ENCODE measurements at places on chromosomes 16 and 17.

GRCh38 chr17:49209061-49209571, 1.3 kb downstream of the GNGT2 start:
- no peak for DNase-seq

DNA sequence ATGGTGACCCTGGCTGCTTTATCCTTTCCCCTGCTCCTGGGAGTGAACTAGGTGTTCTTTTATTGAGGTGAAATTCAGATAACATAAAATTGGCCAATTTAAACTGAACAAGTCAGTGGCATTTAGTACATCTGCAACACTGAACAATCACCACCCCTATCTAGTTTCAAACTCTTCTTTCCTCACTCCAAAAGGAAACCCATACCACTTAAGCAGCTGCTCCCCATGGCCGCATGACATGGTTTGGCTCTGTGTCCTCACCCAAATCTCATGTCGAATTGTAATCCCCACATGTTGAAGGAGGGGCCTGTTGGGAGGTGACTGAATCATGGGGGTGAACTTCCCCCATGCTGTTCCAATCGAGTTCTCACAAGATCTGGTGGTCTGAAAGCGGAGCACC, 154.1 kb downstream of the STX8 start:
- no peak for DNase-seq

GRCh38 chr17:55480631-55481315, 30.5 kb downstream of the SMIM36 start:
- no peak for DNase-seq

DNA sequence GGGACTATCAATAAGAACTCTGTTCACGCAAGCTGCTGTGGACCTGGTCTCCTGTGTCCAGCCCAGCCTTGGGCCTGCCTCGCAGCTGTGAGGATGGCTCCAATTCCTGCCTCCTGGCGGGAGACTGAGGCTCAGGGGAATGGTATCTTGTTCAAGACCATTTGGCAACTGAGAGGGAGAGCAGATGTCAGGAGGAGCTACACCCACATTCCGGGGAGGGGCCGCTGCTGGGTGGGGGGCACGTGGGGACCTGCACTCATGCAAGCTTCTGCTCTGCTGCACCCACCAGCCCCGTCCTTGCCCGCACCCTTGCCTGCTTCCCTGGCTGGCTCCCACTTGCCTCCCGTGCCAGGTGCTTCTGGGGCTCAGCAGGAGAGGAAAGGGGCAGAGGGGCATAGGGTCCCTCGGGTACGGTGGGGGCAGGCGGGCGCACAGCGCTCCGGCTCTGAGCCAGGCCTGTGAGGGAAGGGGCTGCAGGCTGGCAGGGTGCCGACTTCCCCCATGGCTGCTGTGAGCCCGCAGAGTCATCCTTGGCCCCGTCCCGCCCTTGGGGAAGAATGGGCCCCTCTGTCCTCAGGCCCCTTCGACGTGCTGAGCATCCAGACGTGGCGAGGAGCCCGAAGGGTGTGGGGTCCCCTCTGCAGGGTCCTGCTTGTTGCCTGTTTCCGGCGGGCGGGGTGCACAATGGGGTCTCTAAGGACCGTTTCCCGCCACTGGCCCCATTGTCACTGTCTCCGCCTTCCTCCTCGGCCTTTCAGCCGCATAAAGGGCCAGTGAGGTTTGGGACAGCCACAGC, 2.7 kb downstream of the METRN start:
- DNase-seq, result no peak

DNA sequence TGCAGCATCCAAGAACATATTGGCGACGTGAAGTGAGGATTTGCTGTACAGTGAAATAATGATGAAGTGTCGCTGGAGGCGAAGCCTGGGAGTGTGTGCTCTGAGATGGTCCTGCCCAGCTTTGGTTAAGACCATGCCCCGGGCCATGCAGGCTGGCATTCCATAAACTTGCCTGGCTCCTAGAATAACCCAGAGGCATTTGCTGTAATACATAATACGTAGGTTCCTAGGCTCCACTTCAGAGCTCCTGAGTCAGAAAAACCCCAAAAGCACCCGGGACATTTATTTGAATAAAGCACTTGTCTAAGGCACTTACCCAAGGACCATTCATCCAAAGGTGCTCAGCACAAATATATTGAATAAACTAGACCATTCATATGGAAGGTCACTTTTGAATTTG, 279.3 kb downstream of the ABCC12 start:
- no peak for DNase-seq

- no peak for DNase-seq
Measured at GRCh38 chr16:75217389-75217851, 1.4 kb upstream of the CTRB1 start.

DNA sequence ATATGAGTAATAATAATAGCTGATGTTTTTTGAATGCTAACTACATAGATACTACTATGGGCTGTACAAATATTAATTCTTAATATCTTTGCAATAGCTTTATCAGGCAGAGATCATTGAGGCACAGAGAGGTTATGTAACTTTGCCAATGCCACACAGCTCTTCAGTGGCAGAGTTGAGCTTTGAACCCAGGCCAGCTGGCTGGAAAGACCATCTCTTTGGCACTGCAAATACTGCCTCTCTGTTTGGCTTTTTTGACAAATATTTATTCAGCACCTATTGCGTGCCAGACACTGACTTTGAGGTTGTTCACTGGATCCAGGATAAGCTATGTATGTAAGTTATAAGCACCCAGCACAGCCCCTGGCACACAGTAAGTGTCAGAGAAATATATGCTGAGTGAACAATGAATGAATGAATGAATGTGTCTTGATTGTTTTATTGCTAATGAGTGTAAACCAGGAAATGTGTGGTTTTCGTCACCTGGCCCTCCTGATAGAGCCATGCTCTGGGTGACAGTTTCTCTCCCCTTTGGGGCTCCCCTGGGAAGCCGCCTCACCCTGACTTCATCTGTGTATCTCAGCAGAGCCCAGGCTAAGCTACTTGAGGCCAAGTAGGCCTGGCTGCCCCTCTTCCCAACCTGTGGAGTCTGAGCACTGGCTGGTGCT, 2.5 kb downstream of the AQP8 start:
- no peak for DNase-seq

DNA sequence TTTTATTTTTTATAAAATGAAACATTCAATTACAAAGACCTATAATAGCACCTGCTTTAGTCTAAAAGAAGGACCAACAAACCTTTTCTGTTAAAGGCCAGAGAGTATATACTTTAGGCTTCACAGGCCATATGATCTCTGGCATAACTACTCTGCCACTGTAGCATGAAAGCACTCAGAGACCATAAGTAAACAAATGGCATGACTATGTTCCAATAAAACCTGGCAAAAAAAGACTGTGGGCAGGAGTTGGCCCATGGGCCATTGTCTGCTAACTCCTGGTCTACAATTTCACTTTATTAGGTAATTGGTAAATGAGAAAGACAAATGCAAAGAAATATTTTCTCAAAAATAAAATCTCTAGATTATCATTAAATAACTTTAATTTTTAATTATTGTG, 14.9 kb downstream of the CEP112 start:
- no peak for DNase-seq

DNA sequence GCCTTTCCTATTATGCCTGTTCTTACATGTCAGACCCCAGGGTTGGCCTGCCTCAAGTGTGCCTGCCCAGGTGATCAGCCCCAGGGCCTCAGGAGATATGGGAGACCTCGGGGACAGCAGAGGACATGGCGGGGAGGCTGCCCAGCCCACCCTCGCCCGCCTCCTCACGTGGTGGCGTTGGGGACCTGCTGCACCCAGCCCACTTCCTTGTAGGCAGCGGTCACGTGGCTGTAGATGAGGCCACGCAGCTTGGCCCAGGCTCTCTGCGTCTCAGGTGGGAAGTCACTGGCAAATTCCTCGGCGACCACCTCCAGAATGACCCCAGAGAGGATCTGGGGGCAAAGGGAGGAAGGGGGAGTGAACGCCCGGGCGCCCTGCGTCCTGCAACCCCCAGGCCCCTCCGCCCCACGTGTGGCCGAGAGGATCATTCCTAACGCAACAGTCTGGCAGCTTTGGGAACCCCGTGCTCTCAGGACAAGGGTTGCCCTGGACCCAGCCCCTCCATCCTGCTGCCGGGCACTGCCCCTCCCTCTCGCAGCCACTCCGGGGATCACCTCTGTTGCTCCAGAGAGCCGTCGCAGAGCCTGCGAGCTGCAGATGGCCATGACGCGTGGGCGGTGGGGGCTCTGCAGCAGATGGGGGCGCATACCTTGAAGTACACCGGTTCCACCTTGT, 6.6 kb downstream of the CYGB start:
- DNase-seq, result no peak

DNA sequence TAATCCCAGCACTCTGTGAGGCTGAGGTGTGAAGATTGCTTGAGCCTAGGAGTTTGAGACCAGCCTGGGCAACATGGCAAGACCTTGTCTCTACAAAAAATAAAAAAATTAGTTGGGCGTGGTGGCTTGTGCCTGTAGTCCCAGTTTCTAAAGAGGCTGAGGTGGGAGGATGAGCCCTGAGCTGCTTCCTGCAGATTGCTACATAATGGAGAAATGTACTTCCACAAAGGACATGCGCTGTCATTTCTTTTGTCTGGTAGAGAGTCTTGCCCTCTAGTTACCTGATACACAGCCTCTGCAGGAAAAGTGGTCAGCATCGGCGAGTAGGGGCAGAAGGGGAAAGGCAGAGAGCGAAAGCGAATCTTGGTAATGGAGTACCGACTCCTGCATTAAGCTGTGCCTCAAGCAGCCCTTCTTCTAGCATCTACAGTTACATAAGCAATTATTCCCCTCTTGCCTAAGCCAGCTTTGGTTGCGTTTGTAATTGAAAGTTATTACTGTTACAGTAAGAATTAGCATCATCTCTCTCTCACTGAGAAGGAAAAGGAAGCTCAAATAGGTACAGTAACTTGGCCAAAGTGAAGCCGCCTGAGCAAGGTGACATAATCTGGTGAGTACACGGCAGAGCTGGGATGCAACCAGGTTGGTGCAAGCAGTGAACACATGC, 18.5 kb upstream of the GGA2 start:
- DNase-seq, result no peak

DNA sequence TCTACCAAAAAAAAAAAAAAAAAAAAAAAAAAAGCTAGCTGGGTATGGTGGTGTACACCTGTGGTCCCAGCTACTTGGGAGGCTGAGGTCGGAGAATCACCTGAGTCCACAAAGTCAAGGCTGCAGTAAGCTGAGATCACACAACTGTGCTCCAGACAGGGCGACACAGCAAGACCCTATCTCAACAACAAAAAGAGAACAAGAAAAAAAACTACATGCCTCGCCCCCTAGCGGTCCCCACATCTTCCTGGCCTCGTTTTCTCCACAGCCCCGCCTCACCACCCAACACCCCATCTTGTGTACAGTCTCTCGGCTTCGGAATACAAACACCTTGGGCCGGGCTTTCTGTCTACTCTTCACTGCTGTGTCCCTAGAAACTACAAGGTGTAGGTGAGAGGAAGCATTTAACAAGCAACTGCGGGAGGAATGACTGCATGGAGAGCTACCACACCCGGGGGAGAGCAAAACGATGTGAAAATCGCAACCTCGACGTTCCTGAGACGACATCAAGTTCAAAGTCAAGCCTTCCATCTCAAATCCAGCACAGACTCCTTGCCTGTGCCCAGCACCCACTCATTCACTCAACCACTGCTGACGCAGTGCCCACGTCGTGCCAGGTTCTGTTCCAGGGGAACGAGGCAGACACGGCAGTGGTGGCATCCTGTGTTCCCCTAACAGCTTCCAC, 9.0 kb downstream of the NTAN1 start:
- no peak for DNase-seq

DNA sequence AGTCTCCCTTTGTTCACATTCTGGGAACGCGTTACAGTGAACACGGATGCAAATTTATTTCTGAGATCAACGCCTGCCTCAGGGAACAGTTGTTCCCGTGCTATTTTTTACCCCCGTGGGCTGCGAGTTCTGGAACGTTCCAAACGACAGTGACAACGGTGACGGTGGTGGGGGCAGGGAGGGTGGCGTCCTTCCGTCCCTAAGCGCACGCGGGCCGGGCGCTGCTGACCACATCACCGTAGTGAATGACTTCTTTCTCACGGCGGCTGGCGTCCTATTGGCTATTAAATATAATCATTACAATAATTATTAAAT, 45.1 kb upstream of the SSTR5 start:
- DNase-seq, result no peak

GRCh38 chr17:4331614-4332013, 34.9 kb downstream of the UBE2G1 start:
- DNase-seq, result no peak

GRCh38 chr17:31369266-31369665, 22.2 kb upstream of the RAB11FIP4 start:
- DNase-seq, result no peak

DNA sequence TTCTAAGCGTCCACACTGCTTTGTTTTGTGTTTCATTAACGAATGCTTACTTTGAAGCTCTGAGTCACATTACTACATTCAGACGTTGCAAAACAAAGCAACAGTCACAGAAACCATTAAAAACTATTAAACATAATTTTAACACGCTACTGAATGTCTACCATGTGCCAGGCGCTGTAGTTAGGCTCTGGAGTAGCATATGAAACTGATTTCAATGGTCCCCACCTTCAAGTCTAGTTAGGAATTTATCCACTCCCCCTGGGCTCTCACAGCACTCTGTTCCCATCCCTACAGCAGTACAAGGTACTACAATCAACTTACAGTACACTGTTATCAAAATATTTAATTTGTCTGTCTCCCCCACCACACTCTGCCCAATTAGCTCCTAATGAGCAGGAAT, 631 bp downstream of the UTP6 start:
- DNase-seq, result no peak

DNA sequence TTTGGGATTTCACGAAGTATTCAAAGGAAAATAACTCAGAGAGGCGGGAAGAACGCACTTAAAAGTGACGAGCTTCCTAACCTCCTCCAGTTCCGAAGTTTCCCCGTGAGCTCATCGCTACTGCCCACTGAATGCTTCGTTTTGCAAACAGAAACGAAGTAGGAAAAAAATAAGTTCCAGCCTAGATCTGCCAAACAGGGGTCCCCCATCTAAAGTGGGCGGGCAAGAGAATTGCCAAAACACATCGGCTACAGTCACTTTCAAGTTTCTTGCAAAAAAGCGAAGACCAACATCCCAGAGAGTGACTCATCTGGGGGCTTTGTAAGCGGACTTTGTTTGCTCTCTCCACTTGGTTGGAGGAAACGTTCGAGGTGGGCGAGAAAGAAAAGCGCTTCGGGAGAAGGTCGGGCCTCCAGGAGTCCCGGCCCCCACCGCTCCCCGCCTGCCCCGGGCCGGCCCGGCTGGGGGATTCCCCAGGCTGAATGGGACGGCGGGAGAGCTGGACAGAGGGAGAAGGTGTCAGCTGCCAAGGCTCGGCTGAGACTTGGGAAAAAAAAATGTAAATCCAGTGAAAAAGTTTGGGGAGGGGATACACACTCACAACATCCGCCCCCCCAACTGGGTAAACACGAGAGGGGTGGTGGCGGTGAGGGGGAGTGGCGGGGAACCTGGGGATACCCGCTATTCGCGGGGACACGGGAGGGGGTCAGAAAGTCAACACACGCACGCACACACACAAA, 1.0 kb downstream of the VEZF1 start:
- no peak for DNase-seq

All from central memory CD4-positive, alpha-beta T cell (primary cell).